ENCODE measurements at places on chromosomes 4 and X.

DNA sequence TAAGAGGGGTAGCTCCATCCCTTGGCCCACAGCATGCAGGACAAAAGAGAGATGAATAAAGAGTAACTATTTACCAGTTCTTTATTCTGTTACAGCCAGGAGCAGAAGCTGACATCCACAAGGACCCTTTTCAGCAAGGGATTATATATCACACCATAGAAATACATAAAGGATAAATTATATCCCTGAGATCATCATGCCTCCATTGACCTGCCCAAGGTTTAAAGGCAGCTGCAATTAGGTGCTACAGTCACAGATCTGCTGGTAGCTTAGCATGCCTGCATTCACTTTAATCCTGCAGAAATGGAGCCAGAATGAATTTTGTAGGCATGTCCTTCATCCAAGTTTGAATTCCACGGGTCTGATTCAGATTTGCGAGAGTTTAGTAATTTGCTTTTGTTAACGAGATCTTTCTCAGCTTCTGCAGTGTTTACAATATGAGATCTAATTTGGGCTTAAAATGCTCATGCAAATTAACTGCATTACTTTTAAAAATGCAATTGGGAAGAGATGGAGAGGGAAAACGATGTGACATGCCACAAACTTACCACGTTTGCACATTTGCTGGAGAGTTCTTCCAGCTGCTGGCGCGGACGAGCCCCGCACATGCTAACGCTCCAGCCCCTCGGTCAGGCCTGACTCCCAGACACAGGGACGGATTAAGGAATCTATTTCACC is 327.0 kb upstream of the NOCT start:
- DNase-seq: no peak

GRCh38 chr4:161815841-161816240 is 348.0 kb downstream of the FSTL5 start:
- no peak for DNase-seq

GRCh38 chr4:98659106-98659592 is 738 bp upstream of the TSPAN5 start:
- no peak for DNase-seq

GRCh38 chrX:145821291-145821897 is 3.8 kb downstream of the SLITRK2 start:
- DNase-seq: no peak

DNA sequence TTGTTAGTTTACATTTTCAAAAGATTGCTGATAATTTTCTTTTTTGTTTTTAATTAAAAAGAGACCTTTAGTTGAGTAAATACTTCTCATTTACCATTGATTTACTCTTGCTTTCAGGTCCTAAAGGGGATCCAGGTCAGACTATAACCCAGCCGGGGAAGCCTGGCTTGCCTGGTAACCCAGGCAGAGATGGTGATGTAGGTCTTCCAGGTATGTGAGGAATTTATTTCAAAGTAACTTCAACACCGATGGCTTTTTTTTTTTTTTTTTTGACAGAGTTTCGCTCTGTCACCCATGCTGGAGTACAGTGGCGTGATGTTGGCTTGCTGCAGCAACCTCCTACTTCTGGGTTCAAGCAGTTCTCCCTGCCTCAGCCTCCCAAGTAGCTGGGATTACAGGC is 135.1 kb downstream of the IRS4 start:
- no peak for DNase-seq

GRCh38 chrX:13565511-13565910 is 3.9 kb upstream of the EGFL6 start:
- no peak for DNase-seq

DNA sequence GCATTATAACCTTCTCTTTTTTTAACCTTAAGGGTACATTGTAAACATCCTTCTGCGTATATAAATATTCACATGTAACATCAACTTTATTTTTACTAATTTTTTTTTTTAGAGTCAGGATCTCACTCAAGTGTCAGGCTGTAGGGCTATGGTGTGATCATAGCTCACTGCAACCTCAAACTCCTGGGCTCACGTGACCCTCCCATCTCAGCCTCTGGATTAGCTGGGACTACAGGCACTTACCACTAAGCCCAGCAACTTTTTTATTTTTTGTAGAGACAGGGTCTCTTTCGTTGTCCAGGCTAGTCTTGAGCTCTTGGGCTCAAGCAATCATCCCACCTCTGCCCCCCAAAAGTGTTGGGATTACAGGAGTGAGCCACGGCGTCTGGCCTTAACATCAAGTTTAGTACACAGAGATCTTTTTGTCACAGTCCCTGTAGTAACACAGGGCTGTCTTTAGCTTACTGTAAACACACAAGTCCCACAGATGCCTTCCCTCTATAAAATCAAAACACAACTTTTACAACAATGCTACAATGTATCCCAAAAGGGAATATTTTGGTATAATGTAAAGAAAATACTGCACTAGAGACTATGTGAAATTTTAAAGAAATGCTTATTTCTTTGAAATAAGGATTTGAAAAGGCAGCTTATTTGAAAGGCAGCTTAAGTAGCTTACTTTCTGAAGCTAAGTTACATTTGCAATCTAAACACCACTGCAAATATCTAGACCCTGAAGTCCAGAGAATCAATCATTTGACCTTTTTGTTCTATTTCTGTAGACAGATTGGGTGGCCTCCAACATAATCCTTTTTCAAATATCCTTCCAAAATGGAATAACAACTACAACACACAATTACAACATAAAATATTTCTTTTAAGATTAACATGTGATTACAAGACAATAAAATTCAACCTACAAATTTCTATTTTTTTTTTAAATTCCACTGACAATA is 116.0 kb downstream of the APBB2 start:
- no peak for DNase-seq

- no peak for DNase-seq
Observed at GRCh38 chr4:17120761-17121160, 222.3 kb upstream of the LDB2 start.

- DNase-seq: no peak
Observed at GRCh38 chrX:68584221-68584620, 63.2 kb upstream of the STARD8 start.

DNA sequence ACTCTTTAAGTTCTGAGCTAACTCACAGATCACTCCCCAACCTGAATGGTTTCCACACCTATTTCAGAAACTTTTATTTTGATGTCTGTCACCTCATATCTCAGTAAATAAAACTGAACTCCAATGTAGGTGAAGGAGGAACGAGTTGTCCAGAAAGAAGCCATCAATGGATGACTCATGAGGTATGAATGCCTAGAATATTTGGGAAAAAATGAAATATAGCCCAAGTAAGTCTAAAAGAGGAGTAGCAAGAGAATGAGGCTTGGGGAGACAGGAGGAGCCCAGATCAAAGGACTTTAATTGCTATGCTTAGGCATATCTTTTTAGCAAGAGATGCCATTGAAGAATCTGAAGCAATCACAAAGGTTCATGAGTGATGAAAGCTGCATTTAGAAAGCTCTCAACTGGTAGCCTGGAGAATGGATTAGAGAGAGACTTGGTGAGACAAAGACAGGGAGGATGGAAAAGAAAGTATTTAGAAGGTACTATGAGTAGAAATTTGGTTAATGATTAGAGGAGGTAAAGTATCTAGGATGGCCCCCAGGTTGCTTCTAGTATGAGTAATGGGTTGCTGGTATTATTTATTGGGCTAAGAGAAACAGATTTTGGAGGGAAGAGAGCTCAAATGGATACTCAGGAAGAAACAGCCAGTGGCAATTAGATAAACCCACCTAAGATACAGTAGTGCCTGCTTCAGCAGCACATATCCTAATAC is 39.4 kb downstream of the NOCT start:
- DNase-seq: no peak

- no peak for DNase-seq
Observed at GRCh38 chrX:39144323-39144722, 343.1 kb downstream of the MID1IP1 start.

DNA sequence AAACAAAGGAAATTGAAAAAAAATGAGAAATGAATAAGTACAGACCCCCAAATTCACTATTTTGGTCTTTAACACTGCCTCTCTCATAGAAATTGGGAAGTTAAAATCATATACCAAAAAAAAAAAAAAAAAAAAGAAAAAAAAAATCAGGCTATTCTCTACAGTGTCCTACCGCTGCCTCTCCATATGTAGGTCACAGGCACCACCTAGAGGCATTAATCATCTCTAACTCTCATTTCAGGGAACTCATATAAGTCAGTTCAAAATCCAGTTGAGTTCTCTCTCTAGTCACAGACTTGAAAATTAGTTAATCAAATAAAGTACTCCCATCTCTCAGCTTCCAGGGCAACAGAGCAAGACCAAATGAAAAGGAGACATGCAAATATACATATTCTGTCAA is 47.9 kb downstream of the COX18 start:
- no peak for DNase-seq

GRCh38 chrX:128816919-128817318 is 706.4 kb downstream of the SMARCA1 start:
- no peak for DNase-seq

- DNase-seq: no peak
Observed at GRCh38 chrX:91435395-91435794, 756 bp downstream of the PABPC5 start.

- DNase-seq: no peak
Observed at GRCh38 chrX:101977106-101977505, 45.3 kb upstream of the ZMAT1 start.

DNA sequence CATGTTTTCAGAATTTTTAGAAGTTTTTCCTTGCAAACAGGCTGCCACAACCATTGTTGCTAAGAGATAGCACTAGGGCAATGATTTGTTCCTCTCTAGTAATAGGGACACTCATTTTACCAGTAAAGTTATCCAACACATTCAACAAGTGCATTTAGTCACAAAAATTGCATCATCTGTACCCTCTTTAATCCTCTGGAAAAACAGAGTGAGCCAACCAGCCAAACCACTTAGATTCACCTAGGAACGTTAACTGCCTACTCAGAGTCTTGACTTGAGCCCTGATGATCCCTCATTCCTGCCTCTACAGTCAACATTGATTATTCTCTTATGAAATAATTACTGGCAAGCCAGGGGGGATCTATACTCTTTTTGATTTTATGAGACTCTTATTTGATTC is 17.0 kb upstream of the ADGRA3 start:
- DNase-seq: no peak

DNA sequence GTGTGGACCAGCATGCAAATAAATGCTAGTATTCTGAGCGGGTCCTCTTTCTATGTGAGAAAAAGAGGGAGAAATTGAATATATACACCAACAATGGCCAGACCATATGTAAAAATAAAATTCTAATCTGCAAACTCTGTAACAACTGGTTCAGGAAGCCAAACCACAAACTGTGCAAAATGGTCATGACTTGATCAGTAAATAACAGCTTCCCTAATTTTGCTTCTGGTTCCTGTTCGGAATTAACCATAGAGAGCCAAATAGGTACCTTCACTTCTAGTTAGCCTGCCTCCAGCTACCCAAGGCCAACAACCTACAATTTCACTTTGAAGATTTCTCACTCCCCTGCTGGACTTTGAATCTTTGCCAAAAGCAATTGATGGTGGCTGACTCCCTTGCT is 1313.2 kb downstream of the ADGRL3 start:
- no peak for DNase-seq

DNA sequence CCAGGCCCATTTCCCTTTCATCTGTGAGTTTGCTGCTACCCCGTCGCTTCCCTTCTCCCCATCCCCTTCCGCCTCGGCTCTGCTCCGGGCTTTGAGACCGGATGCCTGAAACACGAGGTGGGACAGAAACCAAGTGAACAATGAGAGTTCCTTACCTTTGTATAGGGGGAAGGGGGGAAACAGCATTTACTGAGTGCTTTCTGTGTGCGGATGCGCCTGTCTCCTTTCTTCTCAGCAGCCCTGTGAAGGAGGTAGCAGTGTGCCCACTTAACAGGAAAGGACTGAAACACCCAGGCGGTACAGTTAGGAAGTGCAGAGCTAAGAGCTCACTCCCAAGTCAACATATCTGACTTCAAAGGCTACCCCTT is 43.2 kb upstream of the TMSB15B start:
- DNase-seq: no peak

GRCh38 chr4:16197876-16198665 is 28.2 kb downstream of the TAPT1 start:
- DNase-seq: no peak

- DNase-seq: peak; percentile 46
Observed at GRCh38 chrX:15761564-15762191, 23.6 kb downstream of the CA5B start.

GRCh38 chrX:11050013-11050412 is 61.1 kb upstream of the HCCS start:
- no peak for DNase-seq

DNA sequence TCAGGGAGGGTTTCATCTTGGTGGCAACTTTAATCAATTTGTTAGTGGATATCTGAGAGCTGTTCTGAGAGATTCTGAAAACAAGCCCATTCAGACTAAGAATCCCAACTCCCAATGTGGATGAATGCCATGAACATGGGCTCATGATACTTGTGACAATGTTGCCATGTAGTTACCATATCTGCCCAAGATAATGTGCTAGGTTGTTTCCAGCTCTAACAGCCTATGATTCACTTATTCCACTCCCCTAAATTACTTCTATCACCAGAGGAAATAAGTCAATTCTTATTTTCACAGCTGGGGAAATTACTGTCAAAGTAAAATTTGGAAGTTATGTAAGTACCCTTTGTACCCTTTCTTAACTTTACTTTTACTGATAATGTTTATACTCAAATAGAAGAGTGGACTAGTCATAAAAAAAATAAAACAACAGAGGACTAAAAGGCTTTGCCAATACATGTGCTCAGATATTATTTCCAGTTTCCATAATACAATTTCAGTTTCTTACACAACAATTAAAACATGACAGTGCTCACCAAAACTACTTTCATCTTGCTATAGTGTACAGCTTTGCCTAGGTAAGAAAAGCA is 1101.7 kb upstream of the INTU start:
- DNase-seq: no peak

GRCh38 chr4:169818063-169818679 is 60.4 kb upstream of the HPF1 start:
- DNase-seq: no peak

GRCh38 chrX:14697451-14697850 is 168.1 kb downstream of the GLRA2 start:
- no peak for DNase-seq

- DNase-seq: no peak
Observed at GRCh38 chrX:74535086-74535407, 79.4 kb downstream of the RLIM start.

- no peak for DNase-seq
Observed at GRCh38 chr4:36651253-36651652, 369.8 kb downstream of the DTHD1 start.

DNA sequence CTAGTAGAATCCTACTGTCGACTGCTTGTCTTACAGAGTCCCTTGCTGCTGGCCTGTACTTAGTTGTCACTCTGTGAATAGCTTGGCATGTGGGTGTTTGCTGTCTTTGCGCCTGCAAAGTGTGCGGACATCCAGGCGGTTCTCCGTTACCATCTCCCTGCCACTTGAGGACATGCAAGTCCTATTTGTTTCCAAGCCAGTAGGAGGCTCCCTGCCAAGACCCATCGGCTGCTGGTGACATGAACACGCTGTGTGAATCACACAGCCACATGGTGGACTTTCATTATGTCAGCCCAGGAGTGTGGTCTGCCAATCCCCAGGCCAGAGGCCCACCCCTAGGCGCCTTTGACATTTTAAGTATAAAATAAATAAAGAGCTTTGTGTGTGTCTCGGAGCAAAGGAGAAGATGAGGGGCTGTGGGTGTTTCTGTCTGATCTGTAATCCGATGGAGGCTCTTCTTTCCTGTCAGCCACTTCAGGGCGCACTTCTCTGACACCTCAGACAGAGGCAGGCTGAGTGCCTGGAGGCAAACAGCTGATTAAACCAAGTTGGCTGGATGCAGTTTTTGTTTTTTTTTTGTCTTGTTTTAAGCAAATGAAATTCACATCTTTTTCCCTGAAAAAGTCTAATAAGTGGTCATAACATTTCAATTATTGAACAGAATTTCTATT is 51.5 kb downstream of the ALPK1 start:
- DNase-seq: no peak

- DNase-seq: no peak
Observed at GRCh38 chr4:39146211-39146610, 36.1 kb upstream of the WDR19 start.
